ENCODE measurements at places on chromosomes 11 and 22.

DNA sequence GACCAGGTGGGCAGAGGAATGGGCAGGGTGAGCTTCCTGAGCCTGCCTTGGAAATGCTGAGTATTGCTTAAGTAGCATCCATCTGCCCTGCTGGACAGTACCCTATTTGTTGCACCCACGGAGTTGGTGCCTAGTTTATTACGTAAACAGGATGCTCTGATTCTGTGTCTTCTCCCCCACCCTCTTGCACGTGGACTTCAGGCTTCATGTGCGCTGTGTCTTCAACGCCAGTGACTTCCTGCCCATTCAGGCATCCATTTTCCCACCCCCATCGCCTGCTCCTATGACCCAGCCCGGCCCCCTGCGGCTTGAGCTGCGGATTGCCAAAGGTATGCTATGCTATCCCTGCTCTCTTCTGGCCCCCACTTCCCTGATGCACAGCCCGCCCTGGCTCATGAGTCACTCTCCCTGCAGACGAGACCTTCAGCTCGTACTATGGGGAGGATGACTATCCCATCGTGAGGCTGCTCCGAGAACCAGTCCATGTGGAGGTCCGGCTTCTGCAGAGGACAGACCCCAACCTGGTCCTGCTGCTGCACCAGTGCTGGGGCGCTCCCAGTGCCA, 5.7 kb downstream of the ZP1 start:
- no peak for DNase-seq
- no peaks in the 10 kb centered on the region for H3K36me3 ChIP-seq
- no peaks in the 10 kb centered on the region for H3K27me3 ChIP-seq
- no peak overlapping the region for H3K4me3 ChIP-seq

DNA sequence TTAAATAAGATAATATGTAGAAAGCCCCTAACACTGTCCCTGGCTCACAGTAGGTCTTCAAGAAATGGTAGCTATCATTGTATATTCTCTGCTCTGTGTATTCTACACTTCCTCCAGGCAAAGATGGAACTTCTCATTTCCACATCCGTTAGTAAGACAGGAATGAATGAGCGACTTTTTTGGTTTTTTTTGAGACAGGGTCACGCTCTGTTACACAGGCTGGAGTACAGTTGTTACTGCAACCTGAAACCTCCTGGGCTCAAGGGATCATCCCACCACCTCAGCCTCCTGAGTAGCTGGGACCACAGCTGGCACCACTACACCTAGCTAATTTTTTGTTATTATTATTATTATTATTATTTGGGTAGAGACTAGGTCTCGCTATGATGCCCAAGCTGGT, 2.3 kb upstream of the CLPB start:
- H3K4me1 ChIP-seq, result peaks cover 20% of the 10 kb centered on the region
- H3K4me3 ChIP-seq, result no peak overlapping the region
- no peaks in the 10 kb centered on the region for H3K36me3 ChIP-seq
- no peak overlapping the region for H3K27ac ChIP-seq

- DNase-seq, result no peak
- no peaks in the 10 kb centered on the region for H3K4me1 ChIP-seq
- no peaks in the 10 kb centered on the region for H3K36me3 ChIP-seq
- H3K27ac ChIP-seq, result no peak overlapping the region
These were observed 84.7 kb downstream of the MSANTD4 start for GRCh38 chr11:105937331-105937730.

DNA sequence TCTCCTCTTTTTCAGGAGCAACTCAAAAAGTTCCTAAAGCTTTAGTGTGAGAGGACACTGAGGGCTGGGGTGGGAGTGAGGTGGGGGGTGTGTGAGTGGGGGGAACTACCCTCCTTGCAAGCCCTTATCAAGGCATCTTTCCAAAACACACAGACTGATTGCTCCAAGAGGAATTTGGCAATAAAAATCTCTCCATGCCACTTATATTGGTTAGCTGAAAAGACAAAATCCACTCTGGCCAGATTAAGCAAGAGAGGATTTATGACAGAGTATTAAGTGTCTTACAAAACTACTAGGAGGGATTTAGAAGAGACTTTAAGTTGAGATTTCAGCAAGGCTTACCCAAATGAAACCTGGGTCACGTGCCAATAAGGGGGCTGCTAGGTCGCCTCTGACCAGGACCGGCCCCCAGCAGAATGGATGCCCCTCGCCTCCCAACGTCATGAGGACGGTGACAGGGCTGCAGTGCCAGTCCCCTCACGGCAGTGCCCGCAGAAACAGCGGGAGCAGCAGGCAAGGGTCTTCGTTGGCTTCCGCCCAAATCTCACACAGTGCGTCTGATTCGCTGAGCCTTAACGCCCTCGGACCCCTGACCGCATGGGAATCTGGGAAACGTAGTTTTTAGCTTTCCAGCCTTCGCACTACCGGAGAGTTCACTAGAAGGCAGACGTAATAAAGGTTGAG, 22.1 kb upstream of the CTR9 start:
- no peak overlapping the region for H3K27ac ChIP-seq
- no peaks in the 10 kb centered on the region for H3K36me3 ChIP-seq
- no peak for DNase-seq
- H3K4me3 ChIP-seq, result no peak overlapping the region

DNA sequence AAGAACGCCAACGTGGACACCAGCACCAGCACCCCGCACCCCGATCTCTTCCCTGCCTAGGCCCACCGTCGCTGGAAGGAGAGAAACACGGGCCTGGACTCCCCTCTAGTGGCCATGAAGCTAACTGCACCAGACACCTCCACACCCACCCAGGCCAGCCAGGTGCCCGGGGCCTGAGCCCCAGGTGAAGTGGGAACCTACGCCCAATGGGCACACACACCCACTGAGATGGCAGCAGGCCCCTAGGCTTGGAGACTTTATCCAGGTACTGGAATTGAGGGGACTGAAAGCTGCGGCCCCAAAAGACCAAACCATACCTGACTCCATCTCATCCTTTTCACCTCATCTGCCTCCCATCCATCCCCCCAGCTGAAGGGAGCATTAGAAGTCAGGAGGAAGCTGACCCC, 81.0 kb downstream of the BUD13 start:
- H3K27ac ChIP-seq, result peak overlapping the region; percentile 63
- DNase-seq, result peak; percentile 56
- no peak overlapping the region for H3K4me3 ChIP-seq
- peaks cover 31% of the 10 kb centered on the region for H3K4me1 ChIP-seq
- no peaks in the 10 kb centered on the region for H3K27me3 ChIP-seq
- H3K36me3 ChIP-seq, result no peaks in the 10 kb centered on the region

- H3K27me3 ChIP-seq, result no peaks in the 10 kb centered on the region
- no peaks in the 10 kb centered on the region for H3K36me3 ChIP-seq
- H3K27ac ChIP-seq, result no peak overlapping the region
- no peak overlapping the region for H3K4me3 ChIP-seq
These were observed 158.7 kb downstream of the ST3GAL4 start for GRCh38 chr11:126514061-126514693.

DNA sequence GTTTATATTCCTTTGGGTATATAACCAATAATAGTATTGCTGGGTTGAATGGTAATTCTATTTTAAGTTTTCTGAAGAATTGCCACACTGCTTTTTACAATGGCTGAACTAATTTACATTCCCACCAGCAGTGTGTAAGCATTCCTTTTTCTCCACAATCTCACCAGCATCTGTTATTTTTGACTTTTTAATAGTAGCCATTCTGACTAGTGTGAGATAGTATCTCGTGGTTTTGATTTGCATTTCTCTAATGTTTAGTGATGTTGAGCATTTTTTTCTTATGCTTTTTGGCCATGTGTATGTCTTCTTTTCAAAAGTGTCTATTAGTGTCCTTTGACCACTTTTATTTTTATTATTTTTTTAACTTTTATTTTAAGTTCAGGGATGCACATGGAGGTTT, 275.3 kb downstream of the METTL15 start:
- H3K4me1 ChIP-seq, result no peaks in the 10 kb centered on the region
- H3K27me3 ChIP-seq, result no peaks in the 10 kb centered on the region
- H3K36me3 ChIP-seq, result no peaks in the 10 kb centered on the region
- no peak overlapping the region for H3K27ac ChIP-seq
- DNase-seq, result no peak
- H3K4me3 ChIP-seq, result no peak overlapping the region

- H3K4me1 ChIP-seq, result peaks cover 18% of the 10 kb centered on the region
- H3K27me3 ChIP-seq, result no peaks in the 10 kb centered on the region
- no peaks in the 10 kb centered on the region for H3K36me3 ChIP-seq
- no peak overlapping the region for H3K27ac ChIP-seq
These were observed 300.4 kb downstream of the TTC28 start for GRCh38 chr22:28379075-28379779.

DNA sequence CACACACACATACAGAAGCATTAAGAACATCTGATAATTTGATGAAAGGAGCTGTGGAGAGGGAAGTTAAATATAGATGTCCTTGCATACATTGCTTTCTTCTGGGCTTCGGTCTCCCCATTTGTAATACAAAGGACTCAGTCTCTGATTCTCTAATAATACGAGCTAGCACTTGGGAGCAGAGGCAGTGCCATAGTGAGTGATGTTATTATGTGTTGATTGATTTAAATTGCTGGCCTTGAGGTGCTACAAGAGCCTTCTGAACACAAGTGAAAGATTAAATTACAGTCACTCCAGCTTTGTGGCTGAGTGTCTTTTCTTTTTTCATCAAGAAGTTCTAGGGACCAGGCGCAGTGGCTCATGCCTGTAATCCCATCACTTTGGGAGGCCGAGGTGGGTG, 61.5 kb upstream of the HMGXB4 start:
- H3K4me1 ChIP-seq, result no peaks in the 10 kb centered on the region
- no peak overlapping the region for H3K4me3 ChIP-seq
- no peaks in the 10 kb centered on the region for H3K36me3 ChIP-seq
- H3K27me3 ChIP-seq, result no peaks in the 10 kb centered on the region
- DNase-seq, result no peak

GRCh38 chr11:86482692-86483091, 108.0 kb downstream of the CCDC81 start:
- H3K27ac ChIP-seq, result no peak overlapping the region
- H3K27me3 ChIP-seq, result no peaks in the 10 kb centered on the region
- no peaks in the 10 kb centered on the region for H3K36me3 ChIP-seq
- H3K4me1 ChIP-seq, result no peaks in the 10 kb centered on the region
- DNase-seq, result no peak

DNA sequence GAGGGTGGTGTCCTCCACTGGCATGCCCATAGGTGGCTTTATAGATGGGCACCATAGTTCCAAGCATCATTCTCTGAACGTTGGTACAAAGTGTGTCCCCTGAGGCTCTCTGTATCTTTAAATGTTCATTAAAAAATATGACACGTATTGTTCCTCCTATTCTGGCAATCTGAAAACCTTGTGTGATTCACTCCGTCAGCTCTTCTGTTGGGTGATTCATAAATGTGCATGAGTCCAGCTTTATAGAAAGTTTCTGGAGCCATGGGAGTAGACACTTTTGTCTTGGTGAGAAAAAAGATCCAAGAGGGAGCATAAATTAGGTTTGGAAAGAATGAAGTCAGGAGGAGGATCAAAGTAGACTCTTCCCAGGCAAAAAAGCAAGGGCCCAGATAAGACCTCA, 728.8 kb downstream of the NELL1 start:
- no peak overlapping the region for H3K27ac ChIP-seq
- H3K27me3 ChIP-seq, result no peaks in the 10 kb centered on the region
- no peak for DNase-seq

DNA sequence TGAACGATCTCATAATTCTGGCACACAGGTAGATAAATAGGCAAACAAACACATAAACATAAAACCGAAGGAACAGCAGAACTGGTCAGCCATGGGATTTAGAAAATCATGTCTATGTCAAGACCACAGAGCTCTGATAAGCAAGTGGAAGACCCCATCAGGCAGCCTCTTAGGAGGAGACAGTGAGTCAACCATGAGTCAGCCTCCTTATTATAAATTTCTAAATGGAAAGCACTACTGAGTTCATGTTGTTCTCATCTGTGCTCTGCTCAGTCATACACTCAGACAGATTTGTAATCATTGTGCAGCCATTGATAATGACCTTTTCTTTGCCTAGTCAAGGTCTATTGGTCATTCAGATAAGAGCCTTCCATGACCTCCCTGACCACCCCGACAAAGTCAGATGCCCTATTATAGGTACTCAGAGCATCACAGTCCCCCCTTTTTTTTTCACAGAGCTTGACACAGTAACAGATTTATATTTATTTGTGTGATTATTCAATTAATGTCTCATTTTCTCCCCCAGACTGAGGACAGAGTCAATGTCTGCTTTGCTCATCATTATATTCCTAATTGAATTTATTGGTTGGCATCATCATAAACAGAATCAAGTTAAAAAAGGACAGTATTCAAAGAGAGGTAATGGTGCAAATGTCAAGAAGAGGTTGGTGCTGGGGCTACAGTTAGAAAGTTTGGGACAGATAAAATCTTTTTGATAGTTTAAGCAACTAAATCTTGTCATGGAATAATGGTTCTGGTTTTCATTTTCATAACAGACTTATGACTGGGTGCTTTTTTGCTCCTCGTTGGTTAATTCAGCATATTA, 579.7 kb upstream of the CCDC90B start:
- no peaks in the 10 kb centered on the region for H3K36me3 ChIP-seq
- no peak overlapping the region for H3K4me3 ChIP-seq
- no peaks in the 10 kb centered on the region for H3K27me3 ChIP-seq
- no peak overlapping the region for H3K27ac ChIP-seq

GRCh38 chr11:78828676-78829075, 254.0 kb upstream of the NARS2 start:
- H3K4me3 ChIP-seq, result no peak overlapping the region
- DNase-seq, result peak; percentile 36
- H3K27me3 ChIP-seq, result no peaks in the 10 kb centered on the region

DNA sequence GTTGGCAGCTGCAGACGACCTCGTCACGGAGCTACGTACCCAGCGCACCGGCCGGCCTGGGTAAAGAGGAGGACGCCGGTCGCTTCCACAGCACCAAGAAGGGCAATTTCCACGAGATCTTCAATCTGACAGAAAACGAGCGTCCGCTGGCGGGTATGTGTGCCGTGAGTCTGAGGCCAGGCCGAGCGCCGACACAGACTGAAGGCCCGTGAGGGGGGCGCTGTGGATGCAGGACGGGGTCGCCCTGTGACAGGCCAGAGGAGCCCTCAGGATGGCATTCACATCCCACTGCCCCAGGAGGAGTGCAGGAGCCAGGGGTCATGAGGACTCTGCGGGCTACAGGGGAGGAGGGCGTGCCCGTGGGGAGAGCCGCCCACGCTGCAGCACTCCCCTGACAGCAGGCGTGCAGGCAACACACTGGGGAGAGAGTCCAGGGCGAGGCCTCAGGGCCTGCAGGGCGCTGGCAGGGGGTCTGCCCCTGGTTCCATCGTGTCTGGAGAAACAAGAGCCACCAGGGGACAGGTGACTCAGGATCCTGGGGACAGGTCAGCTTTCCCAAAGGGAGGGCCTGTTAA, 53.6 kb downstream of the GRAMD4 start:
- H3K4me3 ChIP-seq, result no peak overlapping the region
- no peak overlapping the region for H3K27ac ChIP-seq
- DNase-seq, result no peak
- H3K4me1 ChIP-seq, result no peaks in the 10 kb centered on the region
- H3K27me3 ChIP-seq, result no peaks in the 10 kb centered on the region

- H3K27me3 ChIP-seq, result no peaks in the 10 kb centered on the region
- H3K4me3 ChIP-seq, result no peak overlapping the region
- H3K4me1 ChIP-seq, result no peaks in the 10 kb centered on the region
These were observed 66.4 kb downstream of the APOL5 start for GRCh38 chr22:35783943-35784614.

- H3K27me3 ChIP-seq, result no peaks in the 10 kb centered on the region
- no peak overlapping the region for H3K27ac ChIP-seq
- no peak for DNase-seq
- no peaks in the 10 kb centered on the region for H3K4me1 ChIP-seq
- peaks cover 5% of the 10 kb centered on the region for H3K36me3 ChIP-seq
These were observed 44.9 kb downstream of the ALG9 start for GRCh38 chr11:111826322-111826950.
